ENCODE measurements at places on chromosomes 2 and 18.

DNA sequence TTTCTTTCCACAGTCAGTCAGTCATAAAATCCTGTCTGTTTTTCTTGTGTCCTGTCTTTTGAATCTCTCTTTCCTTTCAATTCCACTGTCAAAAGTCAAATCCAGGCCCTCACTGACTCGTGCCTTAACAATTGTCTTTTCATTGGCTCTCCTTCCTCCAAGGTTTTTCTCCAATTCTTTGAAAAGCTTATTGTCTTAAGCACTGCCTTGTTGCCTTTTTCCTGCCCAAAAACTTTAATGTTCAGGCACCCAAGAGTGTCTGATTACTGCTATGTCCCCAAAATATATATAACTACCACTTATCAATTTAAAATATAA is 13.9 kb upstream of the SULT1C4 start:
- no peak for DNase-seq

GRCh38 chr2:232434091-232434490 is 21.9 kb upstream of the ALPI start:
- no peak for DNase-seq

DNA sequence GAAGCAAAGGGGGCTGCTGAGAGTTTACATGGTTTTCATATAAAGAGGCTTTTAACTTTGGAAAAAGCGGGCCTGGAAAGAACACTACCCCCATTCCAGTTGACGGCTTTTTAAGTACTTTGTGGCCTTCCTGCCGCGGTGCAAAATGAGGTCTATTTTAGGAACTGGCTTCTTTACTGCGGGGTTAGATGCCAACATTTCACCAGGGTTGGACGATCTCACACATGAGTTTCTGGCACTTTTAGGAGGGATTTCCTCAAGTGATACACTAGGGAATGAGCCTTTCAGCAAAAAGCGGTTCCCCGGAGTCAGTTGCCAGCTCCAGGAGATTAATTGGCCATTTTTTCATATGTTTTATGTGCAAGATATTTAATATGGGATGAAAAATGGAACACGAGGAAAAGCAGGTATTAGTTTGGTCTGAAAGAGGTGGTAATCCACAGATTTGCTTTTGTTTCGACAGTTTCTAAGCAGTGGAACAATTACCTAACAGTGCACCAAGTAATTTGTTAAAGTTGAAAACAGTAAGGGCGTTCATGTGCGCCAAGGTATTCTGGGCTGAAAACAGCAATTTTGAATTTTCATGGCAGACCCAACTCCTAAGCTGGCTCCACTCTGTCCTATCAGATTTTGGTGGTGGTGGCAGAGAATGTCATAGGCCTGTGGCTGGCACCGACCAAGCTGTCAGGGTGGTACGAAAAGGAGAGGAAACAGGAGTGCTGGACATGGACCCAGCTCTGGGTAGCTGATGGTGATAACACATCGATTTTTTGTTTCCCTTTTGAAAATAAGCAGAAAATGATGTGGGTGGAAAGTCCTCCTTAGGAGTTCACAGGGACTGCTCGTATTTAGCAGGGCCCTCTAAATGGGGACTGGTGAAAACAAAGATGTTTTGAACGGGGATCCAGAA is 55.6 kb upstream of the FZD5 start:
- no peak for DNase-seq

GRCh38 chr2:19902216-19902740 is 495 bp upstream of the TTC32 start:
- DNase-seq = peak; percentile 29

GRCh38 chr2:4973973-4974372 is 718.2 kb upstream of the SOX11 start:
- no peak for DNase-seq

- no peak for DNase-seq
These were observed 45.6 kb downstream of the LPIN2 start for GRCh38 chr18:2967357-2967756.

DNA sequence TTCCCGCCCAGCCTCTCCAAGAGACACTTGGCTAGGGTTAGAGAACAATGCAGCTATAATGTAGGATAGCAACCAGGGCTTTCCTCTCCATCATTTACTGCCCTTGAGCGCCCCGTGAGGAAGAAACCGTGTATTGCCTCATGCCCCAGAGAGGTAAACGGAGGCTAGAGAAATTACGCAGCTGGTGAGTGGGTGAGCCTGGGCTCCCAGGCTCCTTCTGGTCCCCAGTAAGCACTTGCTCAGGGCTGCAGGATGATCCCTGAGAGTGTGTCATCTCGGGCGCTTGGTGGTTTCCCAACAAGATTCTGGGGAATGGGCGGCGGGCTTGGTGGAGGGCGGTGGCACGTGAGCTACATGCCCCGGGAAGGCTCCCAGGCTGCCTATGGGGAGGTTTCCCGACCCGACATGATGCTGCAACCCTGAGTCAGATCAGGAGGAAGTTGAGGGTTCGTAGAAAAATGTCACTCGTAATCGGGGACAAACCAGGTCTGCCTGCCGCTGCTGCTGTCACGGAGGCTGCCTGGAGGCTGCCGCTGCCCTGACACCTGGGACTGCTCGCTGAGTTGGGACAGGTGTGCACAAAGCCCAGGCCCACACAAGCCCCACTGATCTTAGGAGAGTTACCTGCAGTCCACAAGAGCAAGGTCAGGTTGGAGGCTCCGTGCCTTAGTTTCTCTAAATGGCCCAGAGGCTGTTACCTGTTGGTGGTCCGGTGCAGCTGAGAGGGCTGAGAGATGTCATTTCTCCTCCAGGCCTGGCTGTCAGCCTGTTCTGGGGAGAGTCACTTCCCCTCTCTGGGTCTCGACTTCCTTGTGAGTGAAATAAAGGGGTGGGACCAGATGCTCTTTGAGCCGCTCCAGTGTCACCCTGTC is at the start of gene GPR55:
TSS of gene GPR55 (minus strand) at position 773 of the 872 bp plus-strand sequence. CDS start 14,280 bp downstream, outside the sequence.
- no peak for DNase-seq

DNA sequence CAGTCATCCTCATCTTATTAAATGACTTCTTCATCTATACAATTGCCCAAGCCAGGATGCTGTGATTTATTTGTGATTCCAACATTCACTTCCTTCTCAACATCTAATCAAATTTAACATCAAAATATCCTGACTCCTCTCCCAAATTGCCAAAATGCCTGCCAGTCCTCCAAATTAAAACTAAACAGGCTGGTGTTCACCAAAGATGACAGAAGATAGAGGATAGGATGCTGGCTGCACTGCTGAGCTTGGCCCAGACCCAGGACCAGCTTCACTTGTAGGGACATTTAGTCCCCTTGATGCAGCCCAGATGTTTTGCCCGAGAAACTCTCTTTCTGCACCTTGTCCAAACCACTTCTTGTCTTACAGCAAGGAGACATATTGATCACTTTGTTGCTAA is 540.0 kb upstream of the CNTNAP5 start:
- DNase-seq = no peak

- DNase-seq = no peak
These were observed 95.1 kb downstream of the USP40 start for GRCh38 chr2:233471291-233472035.

- no peak for DNase-seq
These were observed 160.8 kb downstream of the AGPS start for GRCh38 chr2:177553176-177553884.

DNA sequence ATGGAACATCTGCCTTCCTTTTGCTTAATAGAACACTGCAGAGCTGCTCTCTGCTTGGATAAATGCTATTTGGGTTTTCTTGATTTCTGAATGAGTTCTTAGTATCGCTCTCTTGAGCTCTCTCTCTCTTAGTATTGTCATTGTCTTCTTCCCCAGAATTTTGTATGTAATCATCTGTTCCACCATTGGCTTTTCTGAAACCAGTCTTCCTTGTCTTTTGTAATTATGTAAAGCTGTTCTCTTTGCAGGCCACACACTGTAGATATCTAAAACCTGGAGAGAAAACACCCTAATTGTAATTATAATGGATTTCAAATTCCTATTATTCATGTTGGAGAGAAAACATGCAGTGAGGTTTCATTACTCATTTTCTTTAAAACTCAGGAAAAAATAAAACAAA is 333.1 kb upstream of the CHAC2 start:
- no peak for DNase-seq

DNA sequence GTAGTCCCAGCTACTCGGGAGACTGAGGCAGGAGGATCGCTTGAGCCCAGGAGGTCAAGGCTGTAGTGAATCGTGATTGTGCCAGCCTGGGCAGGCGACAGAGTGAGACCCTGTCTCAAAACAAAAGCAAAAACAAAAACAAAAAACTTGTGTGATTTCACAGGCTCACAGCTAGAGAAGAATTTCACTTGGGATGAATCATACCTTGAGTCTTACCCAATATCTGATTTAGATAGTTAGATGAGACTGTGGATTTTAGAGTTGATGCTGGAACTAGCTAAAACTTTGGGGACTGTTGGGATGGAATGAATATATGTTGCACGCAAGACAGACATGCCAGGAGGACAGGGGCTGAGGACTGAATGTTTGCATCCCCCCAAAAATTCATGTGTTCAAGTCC is 4.4 kb downstream of the ANKRD29 start:
- no peak for DNase-seq

DNA sequence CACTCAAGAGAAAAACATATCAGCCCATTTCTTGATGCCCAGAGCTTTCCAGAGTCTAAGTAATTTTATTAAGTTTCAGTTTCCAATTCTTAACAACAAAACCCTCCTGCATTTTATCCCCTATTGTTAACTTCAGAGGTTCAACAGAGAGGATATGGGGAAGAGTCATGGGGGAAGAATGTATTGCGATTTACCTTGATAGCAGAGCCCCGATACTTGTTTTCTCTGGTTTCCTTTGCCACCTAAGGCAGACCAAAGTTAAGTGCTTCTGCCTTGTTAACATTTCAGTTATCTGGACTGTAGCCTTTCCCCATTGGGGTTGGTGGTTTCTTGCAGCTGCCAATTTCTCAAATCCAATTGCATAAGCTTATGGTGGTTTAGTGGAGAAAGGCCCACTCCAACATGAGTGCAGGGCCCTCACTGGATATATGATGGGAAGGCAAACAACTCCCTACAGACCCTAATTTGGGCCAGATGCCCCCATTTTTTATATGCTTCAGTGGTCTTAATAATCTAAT is 82.0 kb upstream of the ITGB6 start:
- no peak for DNase-seq

DNA sequence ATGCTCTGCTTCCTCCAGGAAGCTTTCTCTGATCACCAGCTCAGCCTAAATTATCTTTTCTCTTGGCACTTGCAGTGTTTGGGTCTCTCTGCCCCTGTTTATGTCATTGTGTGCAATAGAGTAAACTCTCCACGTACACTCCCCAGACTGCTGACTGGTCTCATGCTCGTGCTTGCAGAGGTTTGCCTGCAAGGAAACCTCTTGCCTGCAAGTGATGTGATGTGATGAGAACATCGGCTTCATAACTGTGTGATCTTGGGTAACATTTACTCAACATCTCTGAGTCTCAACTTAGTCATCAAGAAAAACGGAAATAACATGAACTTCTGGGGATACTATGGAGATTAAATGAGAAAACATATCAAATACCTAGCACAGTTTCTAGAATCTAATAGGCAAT is 92.3 kb downstream of the BIN1 start:
- DNase-seq = no peak

- DNase-seq = no peak
These were observed 150.6 kb downstream of the MYT1L start for GRCh38 chr2:2180446-2180845.

DNA sequence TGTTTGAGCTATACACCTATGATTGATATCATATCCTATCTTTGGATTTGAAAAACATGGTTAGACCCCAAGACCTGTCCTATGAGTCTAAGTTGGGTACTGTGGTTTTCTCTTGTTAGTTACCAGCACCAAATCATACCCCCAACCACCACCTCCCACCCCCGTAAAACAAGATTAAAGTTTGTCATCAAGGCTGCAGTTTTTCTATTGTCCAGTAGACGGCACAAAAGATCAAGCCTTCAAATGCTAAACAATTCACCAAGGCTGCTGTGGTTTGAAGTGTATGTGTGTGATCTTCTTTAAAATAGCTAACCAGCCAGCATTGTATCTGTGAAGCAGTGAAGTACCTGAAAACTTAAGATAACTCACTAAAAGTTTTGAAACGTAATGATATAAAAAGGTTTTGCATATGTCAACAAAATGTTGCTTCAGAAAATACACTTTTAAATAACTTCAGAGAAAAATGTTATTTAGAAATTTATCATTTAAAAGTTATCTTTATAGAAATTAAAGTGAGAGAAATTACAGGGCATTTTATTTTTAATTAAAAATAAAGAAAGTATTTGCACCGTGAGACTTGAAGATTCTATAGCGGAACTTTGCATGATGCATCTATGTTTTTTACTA is 5.8 kb upstream of the MEIS1 start:
- no peak for DNase-seq

- DNase-seq = no peak
These were observed 359.2 kb downstream of the OSR1 start for GRCh38 chr2:18999198-18999597.

- DNase-seq = no peak
These were observed 633 bp downstream of the MALT1 start for GRCh38 chr18:58671632-58672564.

- DNase-seq = no peak
These were observed 81.9 kb downstream of the EHBP1 start for GRCh38 chr2:62787386-62787785.

- no peak for DNase-seq
These were observed 47.6 kb upstream of the FN1 start for GRCh38 chr2:215483431-215483830.

- no peak for DNase-seq
These were observed 10.2 kb downstream of the NEDD4L start for GRCh38 chr18:58054041-58054781.

DNA sequence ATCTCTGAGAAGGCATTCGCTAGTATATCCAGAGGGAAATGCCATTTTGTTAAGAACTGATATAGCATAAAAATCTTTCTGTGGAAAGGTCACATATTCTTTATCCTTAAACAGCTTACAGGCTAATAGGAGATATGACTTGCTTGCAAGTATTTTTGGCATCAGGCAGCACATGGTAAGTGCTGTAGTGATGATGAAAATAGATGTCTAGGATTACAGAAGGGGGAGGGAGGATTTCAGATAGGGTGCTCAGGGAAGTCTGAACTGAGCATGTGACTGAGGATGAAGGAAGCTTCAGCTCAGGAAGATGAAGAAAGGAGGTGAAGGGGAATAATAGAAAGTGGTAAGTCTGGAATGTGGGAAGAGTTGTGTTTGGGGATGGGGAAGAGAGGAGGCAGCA is 158.5 kb upstream of the NOSTRIN start:
- DNase-seq = no peak

DNA sequence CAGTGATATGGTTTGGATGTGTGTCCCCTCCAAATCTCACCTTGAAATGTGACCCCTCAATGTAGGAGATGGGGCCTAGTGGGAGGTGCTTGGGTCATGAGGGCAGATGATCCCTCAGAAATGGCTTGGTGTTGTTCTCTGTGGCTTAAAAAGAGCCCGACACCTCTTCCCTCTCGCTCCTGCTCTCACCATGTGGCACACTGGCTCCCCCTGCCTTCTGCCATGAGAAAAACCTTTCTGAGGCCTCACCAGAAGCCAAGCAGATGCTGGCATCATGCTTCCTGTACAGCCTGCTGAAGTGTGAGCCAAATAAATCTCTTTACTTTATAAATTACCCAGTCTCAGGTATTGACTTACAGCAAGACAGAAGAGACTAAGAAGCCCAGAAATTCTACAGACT is 357.1 kb downstream of the NRXN1 start:
- no peak for DNase-seq
